ENCODE measurements at places on chromosomes 4 and X.

- no peak for DNase-seq
Observed at GRCh38 chr4:27088491-27088890, 227.8 kb downstream of the STIM2 start.

DNA sequence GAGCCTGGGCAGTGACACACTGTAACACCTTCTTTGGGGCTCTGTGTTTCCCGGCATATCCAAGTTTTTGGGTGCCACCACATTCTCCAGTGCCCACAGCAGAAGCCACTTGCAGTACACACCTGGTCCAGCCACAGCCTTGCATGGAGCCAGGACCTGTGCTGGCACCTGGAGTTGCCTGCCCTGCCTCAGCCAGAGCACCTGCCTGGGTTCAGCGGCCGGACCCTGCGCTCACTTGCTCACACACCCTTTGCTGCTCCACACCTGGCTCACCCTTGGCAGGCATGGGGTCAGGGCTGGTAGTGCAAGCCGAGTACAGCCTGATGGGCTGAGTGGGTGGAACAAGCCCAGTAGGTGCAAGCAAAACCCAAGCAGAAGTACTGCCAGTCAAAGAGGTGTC, 1511.1 kb downstream of the TECRL start:
- no peak for DNase-seq

GRCh38 chr4:105990933-105991332, 95.7 kb downstream of the NPNT start:
- DNase-seq, result no peak

DNA sequence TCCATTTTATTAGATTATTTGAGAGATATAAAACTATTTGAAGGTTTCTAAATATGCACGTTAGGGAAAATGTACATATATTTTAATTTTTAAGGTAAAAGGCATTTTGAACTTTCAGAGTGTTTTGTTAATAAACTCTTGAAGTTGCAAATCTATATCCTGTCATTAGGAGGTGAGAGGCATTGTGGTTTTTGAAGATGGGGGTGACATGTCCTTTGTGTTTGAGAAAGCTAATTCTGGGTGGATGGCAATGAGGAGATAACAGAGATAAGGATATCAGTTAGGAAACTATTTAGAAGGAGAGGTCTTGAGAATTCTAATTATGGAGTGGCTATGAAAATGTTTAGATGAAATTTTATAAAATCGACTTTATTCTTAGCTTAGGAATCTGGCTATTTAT, 6.1 kb downstream of the STIM2 start:
- no peak for DNase-seq

- DNase-seq, result no peak
Observed at GRCh38 chr4:86769794-86770193, 79.4 kb downstream of the SLC10A6 start.

GRCh38 chr4:24971192-24971591, 58.4 kb upstream of the CCDC149 start:
- no peak for DNase-seq

- no peak for DNase-seq
Observed at GRCh38 chr4:79663141-79663540, 255.1 kb upstream of the GK2 start.

- DNase-seq, result no peak
Observed at GRCh38 chr4:154526151-154526550, 24.0 kb downstream of the PLRG1 start.

DNA sequence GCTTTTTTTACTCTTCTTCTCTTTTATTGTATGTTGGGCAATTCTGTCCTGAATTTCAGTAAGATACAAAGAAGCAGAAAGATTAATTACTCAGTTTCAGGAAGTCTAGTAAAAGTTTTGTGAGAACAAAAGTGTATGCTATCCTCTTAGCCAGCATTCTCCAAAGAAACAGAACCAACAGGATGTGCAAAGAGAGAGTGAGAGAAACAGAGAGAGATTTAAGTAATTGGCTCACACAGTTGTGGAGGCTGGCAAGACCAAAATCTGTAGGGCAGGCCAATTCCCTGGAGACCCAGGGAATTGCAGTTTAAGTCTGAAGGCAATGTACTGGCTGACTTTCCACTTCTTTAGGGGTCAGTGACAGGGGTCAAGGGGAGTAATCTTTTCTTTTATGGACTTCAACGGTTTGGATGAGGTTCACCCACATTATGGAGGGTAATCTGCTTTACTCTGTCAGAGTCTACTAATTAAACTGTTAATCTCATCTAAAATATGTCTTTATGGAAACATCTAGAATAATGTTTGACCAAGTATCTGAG, 59.2 kb upstream of the SLC39A8 start:
- DNase-seq, result no peak

- no peak for DNase-seq
Observed at GRCh38 chr4:105296672-105297071, 150.0 kb downstream of the TET2 start.

DNA sequence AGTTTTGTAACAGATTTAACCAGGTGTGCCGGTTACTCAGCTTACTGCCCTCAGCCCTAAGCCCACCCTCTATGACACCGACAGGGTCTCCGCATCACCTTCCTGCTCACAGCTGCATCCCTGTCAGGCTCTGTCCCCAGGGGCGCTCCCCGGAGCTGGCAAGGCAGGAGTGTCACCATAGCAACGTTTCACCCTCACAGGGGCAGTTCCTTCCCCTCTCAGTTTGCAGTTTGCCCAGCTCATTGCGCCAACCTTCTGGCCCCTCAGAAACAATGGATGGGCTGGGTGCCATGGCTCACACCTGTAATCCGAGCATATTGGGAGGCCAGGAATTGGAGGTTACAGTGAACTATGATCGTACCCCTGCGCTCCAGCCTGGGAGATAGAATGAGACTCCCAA, 42.6 kb downstream of the RGS12 start:
- no peak for DNase-seq

DNA sequence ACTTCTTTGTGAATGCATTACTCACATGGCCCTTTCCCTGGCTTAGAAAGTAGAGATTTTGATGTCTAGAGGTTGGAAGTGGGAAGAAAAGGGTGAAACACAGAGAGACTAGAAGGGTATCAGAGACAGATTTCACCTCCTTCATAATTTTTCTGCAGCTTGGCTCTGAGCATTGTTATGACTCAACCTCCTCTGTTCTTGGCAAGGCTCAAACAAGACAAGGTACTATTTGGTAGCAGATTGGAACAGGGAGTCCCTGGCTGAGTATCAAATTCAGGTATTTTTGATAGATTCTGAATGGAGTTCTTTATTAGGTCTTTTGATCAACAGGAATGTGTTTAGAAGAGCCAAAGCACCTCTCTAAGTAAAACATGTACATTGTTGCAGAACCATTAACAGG, 146.3 kb upstream of the CHRDL1 start:
- DNase-seq, result no peak

GRCh38 chr4:137274404-137274803, 257.9 kb downstream of the PCDH18 start:
- no peak for DNase-seq

DNA sequence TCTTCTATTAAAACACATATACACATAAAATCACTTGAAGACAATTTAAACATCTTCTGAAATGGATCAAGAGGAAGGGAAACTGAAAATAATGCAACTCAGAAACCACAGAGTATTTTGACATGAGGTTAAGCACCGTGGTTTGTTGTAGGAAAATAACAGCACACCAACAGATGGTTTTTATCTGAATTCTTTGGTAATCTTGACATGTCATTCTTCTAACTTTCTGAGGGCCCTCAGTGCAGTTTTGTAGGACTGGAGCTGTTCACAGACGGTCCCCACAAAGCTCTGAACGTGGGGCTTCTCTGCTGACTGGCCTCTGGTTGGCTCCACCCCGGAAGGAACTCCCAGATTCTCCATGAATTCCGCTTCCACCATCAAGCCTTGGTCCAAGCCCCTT, 16.0 kb upstream of the TLR8 start:
- no peak for DNase-seq

DNA sequence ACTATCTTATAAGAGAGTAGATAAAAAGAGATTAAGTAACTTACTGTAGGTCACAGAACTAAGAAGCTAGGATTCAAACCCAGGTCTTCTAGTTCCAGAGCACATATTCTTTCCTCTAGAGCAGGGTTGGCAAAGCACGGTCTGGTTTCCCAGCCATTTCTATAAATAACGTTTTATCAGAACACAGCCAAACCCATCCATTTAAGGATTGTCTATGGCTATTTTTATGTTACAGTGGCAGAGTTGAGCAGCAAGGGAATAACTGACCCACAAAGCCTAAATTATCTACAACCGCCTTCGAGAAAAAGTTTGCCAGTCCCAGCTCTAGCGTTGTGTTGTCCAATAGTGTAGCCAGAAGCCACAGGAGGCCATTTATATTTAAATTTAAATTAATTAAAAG, 7.5 kb downstream of the TMEM144 start:
- DNase-seq, result no peak

DNA sequence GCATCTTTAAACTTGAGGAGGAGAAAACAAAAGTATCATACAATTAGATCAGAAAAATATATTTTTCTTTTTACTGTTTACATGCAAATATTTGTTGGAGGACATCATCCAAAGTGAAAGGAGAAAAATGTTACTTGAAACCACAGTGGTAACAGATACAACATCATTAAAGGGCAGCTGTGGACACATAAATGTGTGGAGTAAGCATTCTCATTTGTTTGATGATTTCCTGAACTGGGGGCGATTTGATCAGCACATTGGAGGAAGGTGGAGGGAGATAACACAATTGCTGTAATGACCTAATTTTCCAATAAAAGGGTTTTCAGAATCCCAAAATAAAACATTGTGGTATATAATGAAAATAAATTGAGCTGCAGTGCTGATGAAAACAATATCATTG, 314.5 kb upstream of the HS3ST1 start:
- no peak for DNase-seq

DNA sequence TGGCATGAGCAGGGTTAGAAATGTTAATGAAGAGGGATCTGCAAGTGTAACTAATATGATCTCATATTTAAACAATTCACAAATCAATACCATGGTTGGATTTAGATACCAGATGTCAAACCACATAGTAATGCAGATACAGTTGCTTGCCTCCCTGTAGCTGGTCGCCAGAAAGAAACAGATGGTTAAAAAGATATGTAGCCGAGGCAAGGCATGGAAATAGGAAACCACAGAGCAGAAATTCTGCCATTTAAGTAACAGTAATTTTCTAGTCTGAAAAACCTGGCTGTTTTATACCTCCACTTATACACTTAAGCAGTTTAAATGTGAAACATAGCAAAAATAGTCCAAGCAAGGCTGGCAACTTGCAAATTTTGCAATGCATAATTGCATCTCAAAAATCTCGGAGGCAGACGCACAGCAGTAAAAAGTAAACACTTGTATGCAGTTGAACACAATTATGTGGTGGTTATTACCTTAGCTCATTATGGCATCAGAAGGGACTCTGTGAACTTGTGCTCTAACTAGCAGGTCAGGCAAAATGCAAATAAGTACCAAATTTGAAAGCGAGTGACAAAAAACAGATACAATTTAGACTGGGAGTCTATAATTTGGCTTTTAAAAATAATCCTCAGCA, 126.8 kb downstream of the NAA11 start:
- no peak for DNase-seq

DNA sequence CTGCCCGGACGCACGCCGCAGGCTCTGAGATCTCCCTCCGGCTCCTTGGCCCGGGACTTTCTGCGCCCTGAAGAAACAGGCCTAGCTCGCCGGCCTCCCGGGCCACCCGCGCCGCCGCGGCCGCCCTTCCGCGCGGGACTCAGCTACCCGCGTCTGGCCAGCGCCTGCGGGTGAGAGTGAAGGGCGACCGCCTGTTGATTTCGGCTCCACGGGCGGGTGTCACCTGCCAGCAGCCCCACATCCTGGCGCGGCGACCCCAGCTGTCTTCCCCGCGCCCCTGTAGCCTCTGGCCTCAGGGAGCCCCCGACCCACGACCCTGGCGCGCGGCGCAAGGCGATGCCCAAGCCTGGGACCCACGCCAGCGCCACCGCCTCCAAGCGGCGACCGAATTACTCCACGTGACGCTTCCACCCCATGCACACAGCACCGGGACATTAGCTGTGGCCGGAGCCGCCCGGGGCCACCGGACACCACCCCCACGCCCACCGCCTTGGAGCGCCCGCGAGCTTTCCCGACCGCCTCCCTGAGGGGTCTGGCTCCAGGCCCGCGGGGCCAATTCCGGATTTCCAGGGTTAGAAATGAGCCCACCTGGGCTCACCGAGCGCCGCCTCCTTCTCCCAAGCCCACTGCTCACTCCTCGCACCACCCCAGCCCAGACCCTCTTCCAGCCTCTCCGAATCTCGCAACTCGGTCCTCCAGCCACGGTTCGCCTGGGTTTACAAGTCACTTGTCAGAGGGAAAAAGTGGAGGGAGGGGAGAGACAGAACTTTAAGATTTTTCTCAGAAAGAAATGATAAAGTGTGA, 10.2 kb downstream of the ARX start:
- DNase-seq, result no peak

- DNase-seq, result no peak
Observed at GRCh38 chrX:11998944-11999343, 139.3 kb upstream of the FRMPD4 start.

- no peak for DNase-seq
Observed at GRCh38 chr4:28709891-28710290, 1849.2 kb downstream of the STIM2 start.

- DNase-seq, result no peak
Observed at GRCh38 chr4:30535255-30535654, 184.9 kb upstream of the PCDH7 start.

GRCh38 chr4:120683897-120684540, 238.5 kb downstream of the PRDM5 start:
- DNase-seq, result no peak

GRCh38 chr4:37241647-37242046, 2.9 kb upstream of the NWD2 start:
- DNase-seq, result no peak

GRCh38 chrX:52933976-52934703, 24.2 kb downstream of the FAM156A start:
- DNase-seq, result no peak

DNA sequence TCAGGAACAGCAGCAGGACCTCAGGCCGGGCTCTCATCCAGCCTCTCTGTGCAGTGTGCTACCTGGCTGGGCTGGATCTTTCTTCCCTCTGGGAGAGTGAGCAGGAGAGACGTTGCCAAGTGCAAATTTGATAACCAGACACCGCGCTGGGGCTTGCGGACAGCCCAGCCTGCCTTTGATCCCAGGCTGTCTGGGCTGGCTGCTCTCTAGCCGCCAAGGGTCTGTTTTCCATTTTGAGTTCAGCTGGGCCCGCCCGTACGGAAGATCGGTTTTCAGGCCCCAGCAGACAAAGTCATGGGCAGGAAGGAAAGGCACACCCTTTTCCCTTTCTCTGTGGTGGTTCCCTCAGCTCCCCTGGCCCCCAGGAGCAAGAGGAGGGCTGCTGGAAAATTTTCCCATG, 90.2 kb downstream of the CPZ start:
- DNase-seq, result no peak

DNA sequence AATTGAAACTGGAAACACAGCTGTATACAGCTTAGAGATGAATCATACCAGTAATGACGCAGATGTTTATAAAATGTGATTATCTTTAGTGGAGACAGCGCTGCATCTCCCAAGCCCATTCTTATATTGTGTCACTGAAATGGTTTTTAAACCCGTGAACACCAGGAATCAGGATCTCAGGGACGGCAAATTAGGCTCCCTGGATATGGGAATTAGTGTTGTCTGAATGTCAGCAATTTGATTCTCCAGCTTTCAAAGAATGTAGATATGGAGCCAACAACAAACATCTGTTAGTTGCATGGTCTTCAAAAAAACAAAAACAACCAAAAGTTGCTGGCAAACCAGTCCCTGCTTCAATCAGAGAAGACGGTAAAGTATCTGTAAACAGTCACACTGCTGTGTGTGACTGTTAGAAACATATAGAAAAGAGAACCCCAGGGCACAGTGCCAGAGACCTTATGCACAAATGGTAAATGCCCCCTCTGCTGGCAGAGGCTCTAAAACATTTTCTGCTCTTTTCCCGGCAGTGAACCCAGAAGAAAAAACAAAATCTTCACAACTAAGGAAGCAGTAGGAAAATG, 351.9 kb upstream of the FTHL17 start:
- no peak for DNase-seq

- DNase-seq, result no peak
Observed at GRCh38 chrX:11321986-11322385, 28.8 kb downstream of the AMELX start.

Data from effector CD4-positive, alpha-beta T cell (primary cell).